ENCODE measurements at places on chromosomes 3 and 15.

GRCh38 chr3:8529181-8529637 lies 27.6 kb downstream of the LMCD1 start:
- no peak for DNase-seq

GRCh38 chr15:47708161-47708980 lies 8.9 kb upstream of the SEMA6D start:
- DNase-seq: no peak

GRCh38 chr3:130582457-130583153 lies 65.6 kb downstream of the COL6A6 start:
- DNase-seq: no peak

- no peak for DNase-seq
These were observed 25.9 kb downstream of the MELTF start for GRCh38 chr3:197003461-197004385.
